ENCODE measurements at places on chromosomes 5 and 9. TPM values are rescaled to one million over a fixed set of nuclear protein-coding genes. Genes with fewer than 3 reads are reported as not detected.

Gene NPDC1
- 95.8 TPM for total RNA-seq

Gene ARHGEF37
- 5.6 TPM for total RNA-seq

Gene ZBED3
- 6.2 TPM for total RNA-seq

Gene LCN10
- total RNA-seq, result 3.1 TPM

Gene GPRIN1
- 0.27 TPM for total RNA-seq

Gene NR2F1-AS1
- 8.7 TPM for total RNA-seq

Gene CACFD1
- 15.8 TPM for total RNA-seq

Gene TMED7
- total RNA-seq, result 132 TPM

Gene CDKN2B
- 10.0 TPM for total RNA-seq

Gene GCNT4
- total RNA-seq, result 3.1 TPM

Gene CFAP157
- total RNA-seq, result 0.27 TPM

Gene FRMD3
- 5.2 TPM for total RNA-seq

Gene PCDHA12
- 0.21 TPM for total RNA-seq

Gene ENTR1
- total RNA-seq, result 43.1 TPM

Gene ANKRD33B
- total RNA-seq, result 5.7 TPM

Gene PSD2
- total RNA-seq, result 0.41 TPM

Gene MSMP
- total RNA-seq, result not detected

Gene CDK9
- 111 TPM for total RNA-seq

Gene TAS2R1
- not detected for total RNA-seq

Gene NCS1
- 50.8 TPM for total RNA-seq

Gene FOXD4L3
- not detected for total RNA-seq

Gene GABRA1
- total RNA-seq, result not detected

Gene PAX5
- 0.21 TPM for total RNA-seq

Gene PLPPR1
- not detected for total RNA-seq

Gene SLC27A6
- total RNA-seq, result not detected

Gene DMGDH
- total RNA-seq, result 0.95 TPM

Gene ADRB2
- total RNA-seq, result 2.8 TPM

Gene SLC34A3
- not detected for total RNA-seq

All from thoracic aorta (tissue), 2 donors.